A549 treated with Mapracorat at 1 μM for 4 hours (cell line): ENCODE measurements at places on chromosomes 2 and 18. TPM values are rescaled to one million over a fixed set of nuclear protein-coding genes. Genes with fewer than 3 reads are reported as not detected.

NTSR2 gene
- 0.10 to 0.17 TPM in 2 of 5 replicates, not detected in the others for total RNA-seq

LRRC30 gene
- total RNA-seq: not detected in 5 replicates

SLC23A3 gene
- 0.59 to 1.1 TPM (median 0.86 TPM) in 5 replicates for total RNA-seq

PAIP2B gene
- total RNA-seq: 0.22 to 0.34 TPM (median 0.26 TPM) in 5 replicates

GALNT13 gene
- total RNA-seq: 7.0 to 12.0 TPM (median 8.8 TPM) in 5 replicates

CD302 gene
- total RNA-seq: 2.0 to 2.4 TPM (median 2.1 TPM) in 5 replicates

TBC1D8 gene
- 79.6 to 107 TPM (median 90.9 TPM) in 5 replicates for total RNA-seq

DCC gene
- total RNA-seq: not detected in 5 replicates

PRSS56 gene
- total RNA-seq: 0.07 to 0.21 TPM (median 0.12 TPM) in 5 replicates

CDH2 gene
- 33.8 to 49.4 TPM (median 45.3 TPM) in 5 replicates for total RNA-seq

DSC1 gene
- not detected in 5 replicates for total RNA-seq

SPATA3 gene
- not detected in 5 replicates for total RNA-seq

PAX8 gene
- total RNA-seq: 0.50 to 1.3 TPM (median 0.80 TPM) in 5 replicates

FLACC1 gene
- 0.13 to 0.14 TPM in 2 of 5 replicates, not detected in the others for total RNA-seq

NT5C1B gene
- not detected in 5 replicates for total RNA-seq

NGEF gene
- total RNA-seq: 14.7 to 20.3 TPM (median 16.9 TPM) in 5 replicates

UGT1A3 gene
- total RNA-seq: 0.10 to 0.31 TPM (median 0.26 TPM) in 3 of 5 replicates, not detected in the others

GNAL gene
- total RNA-seq: 5.0 to 7.8 TPM (median 6.0 TPM) in 5 replicates

SERPINB10 gene
- total RNA-seq: not detected in 5 replicates

BOLA3 gene
- total RNA-seq: 120 to 163 TPM (median 136 TPM) in 5 replicates

RFX8 gene
- not detected in 5 replicates for total RNA-seq

KIDINS220 gene
- total RNA-seq: 15.7 to 21.1 TPM (median 19.3 TPM) in 5 replicates

CTDP1 gene
- 12.9 to 17.1 TPM (median 16.4 TPM) in 5 replicates for total RNA-seq

IL36B gene
- total RNA-seq: 0.15 to 0.34 TPM (median 0.17 TPM) in 3 of 5 replicates, not detected in the others

MARCO gene
- 0.08 to 0.27 TPM (median 0.10 TPM) in 3 of 5 replicates, not detected in the others for total RNA-seq

CIAO1 gene
- 60.1 to 85.2 TPM (median 81.9 TPM) in 5 replicates for total RNA-seq

NETO1 gene
- not detected in 5 replicates for total RNA-seq

CHAC2 gene
- total RNA-seq: 10.7 to 14.3 TPM (median 13.2 TPM) in 5 replicates

ANKRD29 gene
- total RNA-seq: 13.8 to 20.9 TPM (median 19.3 TPM) in 5 replicates

HS6ST1 gene
- 8.6 to 12.4 TPM (median 11.6 TPM) in 5 replicates for total RNA-seq

LAMA3 gene
- total RNA-seq: 43.8 to 64.9 TPM (median 60.1 TPM) in 5 replicates

CAD gene
- total RNA-seq: 51.1 to 65.2 TPM (median 61.1 TPM) in 5 replicates

EN1 gene
- 0.70 to 1.3 TPM (median 1.0 TPM) in 5 replicates for total RNA-seq

POU3F3 gene
- 0.04 to 0.08 TPM in 2 of 5 replicates, not detected in the others for total RNA-seq

STK16 gene
- total RNA-seq: 28.7 to 32.1 TPM (median 29.8 TPM) in 5 replicates

CD226 gene
- total RNA-seq: 0.08 to 0.29 TPM (median 0.16 TPM) in 4 of 5 replicates, not detected in the other

STON1 gene
- 0.33 to 0.55 TPM (median 0.41 TPM) in 5 replicates for total RNA-seq

REG1B gene
- total RNA-seq: not detected in 5 replicates

WNT6 gene
- 0.12 to 0.29 TPM (median 0.19 TPM) in 5 replicates for total RNA-seq

UGP2 gene
- 85.2 to 116 TPM (median 107 TPM) in 5 replicates for total RNA-seq

FRZB gene
- total RNA-seq: 0.07 to 0.16 TPM (median 0.12 TPM) in 5 replicates

BOLL gene
- not detected in 5 replicates for total RNA-seq
